Activated CD8-positive, alpha-beta memory T cell treated with anti-CD3 and anti-CD28 coated beads, Interleukin-2, amount 50 U/mL, for 48 hours (primary cell): ENCODE measurements at places on chromosomes 13 and 19.

- DNase-seq, result no peak
These were observed 18.3 kb downstream of the KCNC3 start for GRCh38 chr19:50310759-50311465.

DNA sequence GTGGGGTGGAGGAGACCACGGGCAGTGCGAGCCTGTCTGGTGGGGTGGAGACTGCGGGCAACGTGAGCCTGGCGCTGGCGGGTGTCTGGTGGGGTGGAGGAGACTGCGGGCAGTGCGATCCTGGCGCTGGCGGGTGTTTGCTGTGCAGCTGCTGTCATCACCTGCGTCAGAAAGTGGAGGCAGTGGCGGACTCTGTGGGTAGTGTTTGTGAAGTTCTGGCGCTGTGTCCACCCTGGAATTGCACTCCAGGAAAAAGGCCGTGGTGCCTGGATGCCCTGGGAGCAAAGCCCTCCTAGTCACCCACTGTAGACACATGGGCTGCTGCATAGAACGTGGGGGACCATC lies 6.2 kb downstream of the TEX29 start:
- DNase-seq, result no peak

GRCh38 chr13:22176968-22177520 lies 506.2 kb downstream of the FGF9 start:
- no peak for DNase-seq

- no peak for DNase-seq
These were observed 4.0 kb downstream of the PTBP1 start for GRCh38 chr19:801030-801860.

GRCh38 chr13:45162821-45163220 lies 38.0 kb downstream of the KCTD4 start:
- DNase-seq, result no peak

DNA sequence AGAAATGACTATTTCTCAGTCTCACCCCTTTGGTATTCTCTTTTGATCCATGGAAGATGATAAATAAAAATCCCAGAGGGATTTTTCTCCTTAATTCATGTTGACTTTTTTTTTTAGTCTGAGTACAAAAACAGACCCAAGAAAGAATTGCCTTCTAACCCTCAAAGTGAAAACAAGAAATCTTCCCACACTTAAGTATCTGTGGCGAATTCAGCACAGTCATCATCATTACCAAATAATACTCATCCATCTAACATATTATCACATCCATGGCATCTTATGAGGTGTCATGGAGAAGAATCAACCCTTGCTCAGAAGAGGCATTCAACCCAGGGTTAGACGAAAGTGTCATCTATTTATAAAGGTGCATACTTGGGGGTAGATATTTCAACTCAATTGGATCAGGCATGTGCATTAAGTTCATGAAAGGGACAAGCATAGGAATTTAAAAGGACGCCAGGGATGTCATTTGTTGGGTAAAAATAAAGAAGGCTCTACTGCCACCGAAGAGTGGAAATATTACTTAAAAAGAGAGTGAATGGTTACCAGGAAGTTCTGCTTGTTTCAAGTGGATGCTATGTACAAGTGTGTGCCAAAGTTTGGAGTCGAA lies 101.9 kb downstream of the FLT1 start:
- no peak for DNase-seq

DNA sequence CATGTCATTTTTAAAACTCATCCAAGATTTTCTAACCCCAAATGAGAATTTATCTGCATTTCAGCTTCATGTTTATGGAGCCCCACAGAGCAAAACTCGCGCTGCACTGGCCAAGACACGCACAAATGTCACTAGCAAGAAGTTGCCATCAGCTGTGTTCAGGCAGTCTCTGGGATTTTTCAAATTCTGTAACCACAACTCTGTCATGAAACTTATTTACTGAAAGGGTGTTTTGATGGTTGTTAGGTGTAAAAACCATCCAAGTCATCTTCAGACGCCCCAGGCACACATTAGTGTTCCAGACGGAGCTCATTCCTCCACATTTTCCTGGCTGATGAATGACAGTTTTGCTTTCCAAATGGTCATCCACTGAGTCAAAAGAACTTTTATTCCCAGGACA lies 63.4 kb downstream of the SLC7A1 start:
- DNase-seq, result no peak

DNA sequence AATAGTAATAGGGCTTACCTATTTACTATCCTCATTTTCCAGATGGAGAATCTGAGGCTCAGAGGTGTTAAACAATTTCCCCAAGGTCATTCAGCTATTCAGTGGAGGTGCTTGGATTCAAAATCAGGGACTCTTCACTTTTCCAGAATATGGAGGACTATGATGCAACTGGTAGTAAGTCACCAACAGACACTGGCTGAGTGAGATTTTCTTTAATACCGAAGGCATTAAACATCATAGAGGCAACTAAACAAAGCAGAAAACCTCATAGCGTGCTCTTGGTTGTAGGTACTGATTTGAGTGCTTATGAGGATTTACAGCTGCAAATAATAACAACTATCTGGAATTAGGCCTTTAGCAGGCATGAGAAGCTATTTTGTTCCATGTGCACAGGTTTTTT lies 134.4 kb downstream of the DLEU7 start:
- DNase-seq, result no peak

GRCh38 chr19:48746738-48747575 lies at the start of gene IZUMO1:
Gene IZUMO1 (minus strand): TSS chr19:48746909. CDS start chr19:48745859, 1,050 bp downstream.
- peak; percentile 74 for DNase-seq

DNA sequence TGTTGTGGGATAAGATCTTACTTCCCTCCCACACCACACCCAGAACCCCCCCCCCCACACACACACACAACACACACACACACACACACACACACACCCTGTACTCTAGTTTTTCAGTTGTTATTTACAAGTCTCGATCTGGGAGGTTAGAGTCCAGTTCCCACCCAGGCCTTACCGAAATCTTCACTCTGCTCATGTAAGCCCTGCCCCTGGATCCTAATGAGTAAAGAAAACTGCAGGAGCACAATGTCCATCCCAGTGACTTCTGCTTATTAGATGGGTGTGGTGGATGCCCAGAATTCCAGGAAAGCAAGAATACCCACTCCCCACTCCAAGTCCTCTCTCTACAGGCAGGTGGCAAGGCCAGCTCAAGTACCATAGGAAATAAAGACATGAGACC lies 23.0 kb downstream of the STARD13 start:
- DNase-seq, result no peak

DNA sequence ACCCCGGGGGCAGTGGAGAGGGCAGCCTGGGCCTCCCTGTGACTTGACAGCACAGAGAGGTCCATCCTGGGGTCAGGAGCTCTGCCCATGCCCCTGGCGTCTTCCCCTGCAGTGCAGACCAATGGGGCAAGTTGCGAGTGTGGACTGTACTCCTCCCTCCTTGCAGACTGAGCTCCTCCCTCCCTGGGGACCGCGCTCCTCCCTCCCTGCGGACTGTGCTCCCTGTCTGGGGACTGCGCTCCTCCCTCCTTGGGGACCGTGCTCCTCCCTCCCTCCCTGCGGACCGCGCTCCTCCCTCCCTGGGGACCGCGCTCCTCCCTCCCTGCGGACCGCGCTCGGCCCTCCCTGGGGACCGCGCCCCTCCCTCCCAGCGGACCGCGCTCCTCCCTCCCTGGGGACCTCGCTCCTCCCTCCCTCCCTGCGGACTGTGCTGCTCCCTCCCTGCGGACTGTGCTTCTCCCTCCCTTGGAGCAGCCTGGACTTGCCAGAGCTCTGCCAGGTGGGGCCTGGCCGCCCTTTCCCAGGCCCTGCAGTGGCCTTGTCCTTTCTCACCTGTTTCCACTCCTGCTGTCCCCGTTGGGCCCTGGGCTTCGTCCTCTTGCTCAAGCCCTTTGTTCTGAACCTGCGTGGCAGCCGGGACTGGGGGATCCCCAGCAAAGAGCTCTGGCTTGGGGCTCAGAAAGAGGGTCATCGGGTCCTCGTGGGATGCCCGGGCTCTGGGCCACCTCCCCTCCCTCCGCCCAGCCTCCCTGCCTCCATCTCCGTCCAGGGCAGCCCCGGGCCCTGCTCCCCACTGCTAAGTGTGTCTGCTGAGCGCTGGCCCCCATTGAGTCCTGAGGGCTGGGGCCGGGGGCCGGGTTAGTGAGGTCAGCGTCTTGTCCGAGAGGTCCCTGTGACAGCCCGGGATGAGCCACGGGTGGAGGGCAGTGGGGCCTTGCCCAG lies 6.8 kb downstream of the GAMT start:
- no peak for DNase-seq

GRCh38 chr19:1671716-1672037 lies 19.3 kb upstream of the TCF3 start:
- no peak for DNase-seq

DNA sequence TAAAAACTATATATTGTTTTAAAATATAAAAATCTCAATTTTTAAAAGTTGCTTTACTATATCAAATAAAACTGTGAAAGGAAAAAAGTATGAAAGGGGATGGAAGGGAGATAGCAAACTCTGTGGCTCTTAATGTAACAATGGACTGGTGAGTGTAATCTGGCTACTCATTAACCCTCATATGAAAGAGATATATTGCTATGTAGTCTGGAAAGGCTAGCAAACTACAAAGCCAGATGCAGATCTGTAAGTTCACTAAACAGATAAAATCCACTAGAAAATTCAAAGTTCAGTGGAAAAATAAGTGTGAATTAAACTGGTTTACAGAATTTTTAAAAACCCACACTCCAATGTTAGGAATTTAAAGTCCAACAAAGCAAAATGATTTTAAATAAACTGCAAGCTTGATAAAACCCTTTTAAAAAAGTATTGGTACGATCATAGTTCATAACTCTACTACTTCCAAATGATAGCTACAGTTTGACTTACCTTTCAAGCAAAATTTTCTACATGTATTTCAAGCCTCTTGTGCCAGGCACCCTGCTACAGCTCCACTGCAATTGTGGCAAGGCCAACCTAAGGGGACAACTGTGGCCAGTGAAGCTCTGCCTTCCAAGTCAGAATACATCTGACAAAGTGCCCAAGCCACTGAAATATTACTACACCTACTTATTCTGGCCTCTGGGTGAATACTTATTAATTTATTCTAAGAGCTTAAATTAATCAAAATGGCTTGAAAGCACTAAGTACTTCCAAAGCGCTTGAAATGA lies 647 bp upstream of the ELF1 start:
- DNase-seq, result no peak

- DNase-seq, result no peak
These were observed 41.8 kb downstream of the IRS2 start for GRCh38 chr13:109744512-109745051.

DNA sequence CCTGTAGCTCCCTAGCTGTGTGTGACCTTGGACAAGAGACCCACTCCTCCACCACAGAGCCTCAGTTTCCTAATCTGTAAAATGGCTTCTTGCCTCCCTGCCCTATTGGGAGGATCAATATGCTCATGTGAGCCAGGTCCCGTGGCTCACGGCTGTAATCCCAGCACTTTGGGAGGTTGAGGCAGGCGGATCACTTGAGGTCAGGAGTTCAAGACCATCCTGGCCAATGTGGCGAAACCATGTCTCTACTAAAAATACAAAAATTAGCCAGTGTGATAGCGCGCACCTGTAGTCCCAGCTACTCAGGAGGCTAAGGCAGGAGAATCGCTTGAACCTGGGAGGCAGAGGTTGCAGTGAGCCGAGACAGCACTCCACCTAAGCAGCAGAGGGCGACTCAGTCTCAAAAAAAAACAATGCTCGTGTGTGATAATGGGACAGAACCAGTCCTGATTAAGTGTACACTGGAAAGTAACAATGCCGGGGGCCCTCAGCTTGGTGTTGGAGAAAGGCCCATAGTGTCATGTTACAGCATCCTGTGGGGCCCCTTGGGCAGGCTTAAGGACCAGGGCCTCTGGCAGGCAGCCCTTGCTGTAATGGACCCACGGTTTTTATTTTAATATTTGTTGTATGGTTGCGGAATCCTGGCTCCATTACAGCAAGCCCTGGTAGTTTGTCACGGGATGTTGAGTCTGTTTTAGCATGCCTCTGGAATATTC lies 6.8 kb downstream of the RPS11 start:
- DNase-seq, result peak; percentile 62

GRCh38 chr13:29428310-29429181 lies 166.9 kb downstream of the SLC7A1 start:
- no peak for DNase-seq

- DNase-seq, result no peak
These were observed 34.1 kb downstream of the CSNK1G2 start for GRCh38 chr19:1975162-1975480.

- no peak for DNase-seq
These were observed 14.0 kb upstream of the RAB20 start for GRCh38 chr13:110575322-110576069.

DNA sequence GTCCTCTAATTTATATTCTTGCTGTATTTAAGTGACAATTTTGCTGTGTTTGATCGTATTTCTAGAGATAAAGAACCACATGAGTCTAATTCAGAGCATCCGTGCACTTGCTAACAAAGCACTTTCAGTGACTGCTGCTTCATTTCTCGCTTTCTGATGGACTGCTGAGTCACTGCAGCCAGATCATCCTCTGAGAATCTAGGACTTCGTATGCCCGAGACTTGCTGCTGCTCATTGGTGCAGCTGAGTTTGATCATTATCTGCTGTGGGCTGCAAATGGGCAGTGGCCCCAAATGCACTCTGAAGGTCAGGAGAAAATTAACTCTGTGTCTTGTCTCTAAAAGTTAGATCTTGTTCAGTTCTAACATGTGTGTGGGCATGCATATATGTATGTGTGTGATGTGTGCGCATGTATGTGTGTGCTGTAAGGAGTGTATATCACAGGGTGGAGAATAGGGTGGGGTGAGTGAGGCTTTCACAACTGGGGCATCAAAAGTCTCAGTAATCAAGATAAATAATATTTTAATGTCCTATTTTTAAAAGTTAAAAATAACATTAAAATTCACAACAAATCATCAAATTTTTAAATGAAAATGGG lies 342.6 kb downstream of the MTUS2 start:
- DNase-seq, result no peak

DNA sequence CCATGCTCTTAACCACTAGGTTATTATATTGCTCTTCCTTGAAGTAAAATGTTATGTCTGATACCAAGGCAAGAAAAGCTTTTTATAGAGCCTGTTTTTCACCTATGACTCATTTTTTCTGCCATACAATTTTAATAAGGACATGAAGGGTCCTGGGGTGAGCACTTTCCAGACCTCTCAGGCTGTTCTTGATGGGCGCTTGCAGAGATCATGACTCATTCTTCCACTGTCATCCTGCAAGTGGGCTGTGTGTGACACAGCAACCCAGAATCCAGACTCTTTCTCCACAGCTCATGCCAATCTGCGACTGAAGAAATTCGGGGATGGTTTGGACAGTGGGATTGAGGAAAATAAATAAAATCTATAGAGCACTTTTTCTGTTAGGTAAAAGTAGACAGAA lies 506.7 kb upstream of the NBEA start:
- no peak for DNase-seq

- DNase-seq, result no peak
These were observed 113.3 kb downstream of the SIPA1L3 start for GRCh38 chr19:38020311-38020710.
